RPMI7951 (cell line): ENCODE measurements at places on chromosomes 2 and 18. TPM values are rescaled to one million over a fixed set of nuclear protein-coding genes. Genes with fewer than 3 reads are reported as not detected.

DNA sequence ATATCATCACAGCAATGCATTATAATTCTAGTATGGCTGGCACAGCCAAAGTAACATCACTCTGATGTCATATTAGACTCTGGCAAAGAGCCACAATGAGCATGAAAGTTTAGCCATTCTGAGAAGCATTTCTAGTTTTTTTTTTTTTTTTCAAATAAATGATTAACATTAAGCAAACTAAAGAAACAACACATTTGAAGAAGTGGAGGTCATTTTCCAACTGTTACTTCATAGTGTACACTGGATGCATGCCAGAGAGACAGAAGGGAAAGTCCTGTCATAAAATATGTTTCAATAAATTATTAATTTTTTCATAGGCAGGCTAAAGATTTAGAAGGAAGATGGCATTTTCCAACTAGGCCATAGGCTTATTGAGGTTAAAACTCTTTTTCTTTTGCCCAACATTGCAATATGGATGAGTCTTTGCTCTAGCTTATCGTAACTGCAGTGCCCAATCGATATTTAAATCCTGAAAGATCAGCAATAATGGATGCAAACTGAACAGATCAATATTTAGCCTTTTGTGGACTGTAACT lies 1630.4 kb upstream of the ACVR2A start:
- DNase-seq: no peak

GRCh38 chr2:152028182-152028862 lies 70.5 kb downstream of the CACNB4 start:
- peak; percentile 25 for DNase-seq

DSG2 gene
- total RNA-seq: 0.10 and 0.24 TPM in 2 replicates

GRCh38 chr2:154813636-154814035 lies 115.1 kb downstream of the KCNJ3 start:
- DNase-seq: no peak

AMMECR1L gene
- 12.5 and 12.7 TPM in 2 replicates for total RNA-seq

CHN1 gene
- total RNA-seq: 131 and 163 TPM in 2 replicates

GRCh38 chr2:80048296-80048695 lies 256.3 kb downstream of the LRRTM1 start:
- no peak for DNase-seq

RAB17 gene
- total RNA-seq: 3.6 and 4.5 TPM in 2 replicates

DNA sequence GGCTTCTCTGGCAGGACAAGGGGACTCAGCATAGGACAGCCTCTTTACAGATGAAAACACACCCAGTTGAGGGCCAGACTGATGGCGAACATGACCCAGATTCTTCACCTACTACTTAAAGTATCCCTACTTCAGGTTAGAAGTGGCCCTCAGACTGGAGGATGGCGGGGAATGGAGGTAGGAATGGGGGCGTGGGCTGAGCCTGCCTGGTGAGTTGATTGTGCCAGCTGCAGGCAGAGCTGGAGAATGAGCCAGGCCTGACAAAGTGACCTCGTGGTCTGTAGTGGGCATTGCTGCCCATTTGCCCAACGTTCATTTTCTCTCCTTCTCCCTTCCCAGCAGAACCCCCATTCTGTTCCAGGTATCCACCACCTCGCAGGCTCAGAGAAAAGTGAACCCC lies 186.1 kb downstream of the KLHL29 start:
- no peak for DNase-seq
